ENCODE measurements at places on chromosomes 7 and 10.

DNA sequence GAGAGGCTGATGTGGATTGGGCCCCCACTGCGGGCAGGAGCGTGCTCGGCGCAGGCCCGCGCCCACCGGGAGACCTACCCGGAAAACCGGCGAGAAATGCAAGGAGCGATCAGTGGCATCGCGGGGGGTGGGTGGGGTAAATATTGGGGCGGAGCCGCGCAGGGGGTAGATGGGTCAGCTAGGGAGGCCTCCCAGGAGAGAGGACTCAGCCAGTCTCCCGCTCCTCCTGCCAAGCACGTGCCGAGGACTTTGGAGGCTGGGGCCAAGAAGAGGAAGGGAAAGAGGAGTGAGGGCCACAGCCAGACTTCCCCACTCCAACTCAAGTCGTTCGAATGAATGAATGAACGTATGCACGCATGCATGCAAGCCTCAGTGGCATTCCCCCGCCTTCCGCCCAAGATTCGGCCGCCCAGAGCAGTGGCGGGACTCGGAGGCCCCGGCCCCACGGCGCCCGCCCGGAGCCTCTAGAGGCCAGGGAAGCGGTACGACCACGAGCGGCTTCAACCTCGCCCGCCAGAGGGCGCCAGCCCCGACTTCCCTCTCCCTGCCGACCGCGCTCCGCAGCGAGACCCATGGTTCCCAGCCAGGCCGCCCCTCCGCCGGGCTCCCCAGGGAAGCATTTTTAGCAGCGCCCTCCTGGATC, 3.6 kb downstream of the NPM3 start:
- DNase-seq, result peak; percentile 83

- DNase-seq, result no peak
Observed at GRCh38 chr10:102542800-102543418, 39.1 kb downstream of the SUFU start.

DNA sequence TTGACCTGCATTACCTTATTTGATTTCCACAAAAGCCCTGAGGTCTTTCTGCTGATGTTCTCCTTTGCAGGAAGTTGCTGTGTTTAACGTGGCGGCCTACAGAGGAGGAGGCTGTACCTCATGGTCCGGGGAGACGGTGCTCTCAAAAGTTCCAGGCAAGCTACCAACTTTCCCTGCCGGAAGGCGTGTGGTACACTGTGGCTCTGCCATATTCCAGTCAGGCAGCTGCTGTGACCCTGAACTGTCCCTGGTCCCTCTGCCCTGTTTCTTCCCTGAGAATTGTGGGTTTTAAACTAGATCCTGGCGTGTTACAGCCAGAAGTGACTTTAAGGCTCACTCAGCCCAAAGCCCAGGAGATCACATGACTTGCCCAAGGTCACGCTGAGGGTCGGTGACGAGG, 139.2 kb downstream of the TEX36 start:
- no peak for DNase-seq

DNA sequence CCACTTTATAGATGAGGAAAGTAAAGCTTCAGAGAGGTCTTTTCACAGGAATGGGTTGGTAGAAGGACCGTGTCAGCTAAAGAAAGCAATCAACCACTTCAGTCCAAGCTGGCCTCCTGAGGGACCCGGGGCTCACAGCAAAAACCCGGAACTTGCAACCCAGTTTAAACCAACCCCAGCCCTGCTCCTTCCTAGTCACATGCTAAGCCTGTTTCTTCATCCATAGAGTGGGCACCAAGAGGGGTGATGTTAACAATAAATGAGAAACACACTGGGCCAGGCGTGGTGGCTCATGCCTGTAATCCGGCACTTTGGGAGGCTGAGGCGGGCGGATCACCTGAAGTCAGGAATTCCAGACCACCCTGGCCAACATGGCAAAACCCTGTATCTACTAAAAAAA, 12.1 kb upstream of the NPFFR1 start:
- no peak for DNase-seq

DNA sequence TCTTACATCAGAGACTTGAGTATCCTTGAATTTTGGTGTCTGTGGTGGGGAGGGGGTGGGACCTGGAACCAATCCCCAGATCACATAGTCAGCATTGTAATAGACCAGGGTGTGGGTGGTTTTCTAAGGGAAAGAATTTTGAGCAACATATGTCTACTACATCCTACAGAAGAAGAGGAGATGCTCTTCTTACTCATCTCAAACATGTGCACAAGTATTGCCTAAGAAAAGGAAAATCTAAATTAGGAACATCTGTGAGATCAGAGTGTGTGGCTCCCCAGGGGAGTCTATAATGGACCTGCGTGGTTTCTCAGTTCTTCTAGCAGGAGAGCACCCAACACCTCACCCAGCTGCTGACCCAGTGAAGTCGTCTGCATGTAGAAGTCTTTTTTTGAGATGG, 148.8 kb downstream of the CCDC3 start:
- DNase-seq, result no peak

- peak; percentile 24 for DNase-seq
Observed at GRCh38 chr10:58511765-58512490, 744 bp upstream of the BICC1 start.

- DNase-seq, result no peak
Observed at GRCh38 chr10:76353237-76353851, 921.9 kb downstream of the LRMDA start.

- peak; percentile 93 for DNase-seq
Observed at GRCh38 chr10:102629661-102630614, 14.3 kb upstream of the TRIM8 start.
